Stomach (tissue), 19 donors: ENCODE measurements at places on chromosomes 5 and 9. TPM values are rescaled to one million over a fixed set of nuclear protein-coding genes. Genes with fewer than 3 reads are reported as not detected.

The SLC6A18 gene
- not detected for total RNA-seq

The HAPLN1 gene
- 15.2 TPM for total RNA-seq

The ACTL7B gene
- not detected for total RNA-seq

The TEX48 gene
- total RNA-seq: not detected

The GRK6 gene
- 1.8 TPM for total RNA-seq

The GOLM1 gene
- 134 TPM for total RNA-seq

The SLC25A48 gene
- total RNA-seq: not detected

The CLIC3 gene
- not detected for total RNA-seq

The DCTN4 gene
- total RNA-seq: 48.2 TPM

The HRH2 gene
- 0.58 TPM for total RNA-seq

The GFI1B gene
- not detected for total RNA-seq

The DNAH5 gene
- 2.3 TPM for total RNA-seq

The C9orf57 gene
- not detected for total RNA-seq

The SPATA31C1 gene
- not detected for total RNA-seq

The PCDHGB2 gene
- 2.5 TPM for total RNA-seq

The PITX1 gene
- total RNA-seq: 30.3 TPM

The CDH6 gene
- 0.29 TPM for total RNA-seq

The COL23A1 gene
- 3.6 TPM for total RNA-seq

The MSMP gene
- total RNA-seq: not detected

The SPATA31D4 gene
- total RNA-seq: not detected

The NNT gene
- 10.5 TPM for total RNA-seq

The ASS1 gene
- total RNA-seq: 54.5 TPM

The TAF1L gene
- total RNA-seq: not detected

The CTXN3 gene
- not detected for total RNA-seq

The SLCO6A1 gene
- total RNA-seq: not detected

The HSPB3 gene
- 9.4 TPM for total RNA-seq

The HACD4 gene
- 5.4 TPM for total RNA-seq

The TICAM2 gene
- total RNA-seq: 2.4 TPM

The FOXD4L3 gene
- total RNA-seq: not detected

The ARHGEF39 gene
- total RNA-seq: 58.3 TPM

The FGD3 gene
- total RNA-seq: 8.1 TPM

The GARNL3 gene
- 35.8 TPM for total RNA-seq

The RELL2 gene
- not detected for total RNA-seq

The FCN1 gene
- not detected for total RNA-seq

The FNBP1 gene
- total RNA-seq: 69.6 TPM

The PAPPA gene
- total RNA-seq: 0.87 TPM

The CAMK4 gene
- 16.9 TPM for total RNA-seq

The KCTD16 gene
- total RNA-seq: not detected

The SLC6A3 gene
- not detected for total RNA-seq

The C9orf50 gene
- total RNA-seq: not detected

The PAXX gene
- 90.4 TPM for total RNA-seq

The FOXD4L4 gene
- total RNA-seq: not detected

The LNPEP gene
- 88.7 TPM for total RNA-seq

The PGM5 gene
- 124 TPM for total RNA-seq

The SPINK9 gene
- not detected for total RNA-seq

The PCDHGB6 gene
- total RNA-seq: 5.9 TPM

The APBA1 gene
- total RNA-seq: 3.6 TPM

The TMEM167A gene
- 5.5 TPM for total RNA-seq

The SLC25A25 gene
- 12.3 TPM for total RNA-seq

The FAM200C gene
- 3.0 TPM for total RNA-seq

The MOB3B gene
- total RNA-seq: 32.7 TPM

The RGS7BP gene
- 2.2 TPM for total RNA-seq

The SAXO1 gene
- total RNA-seq: not detected

The MYO10 gene
- 233 TPM for total RNA-seq

The PAEP gene
- total RNA-seq: not detected

The PHPT1 gene
- total RNA-seq: 45.5 TPM

The DCTN3 gene
- 23.7 TPM for total RNA-seq

The COL15A1 gene
- total RNA-seq: 108 TPM
